NT2/D1 (cell line): ENCODE measurements at places on chromosomes 2 and 18.

DNA sequence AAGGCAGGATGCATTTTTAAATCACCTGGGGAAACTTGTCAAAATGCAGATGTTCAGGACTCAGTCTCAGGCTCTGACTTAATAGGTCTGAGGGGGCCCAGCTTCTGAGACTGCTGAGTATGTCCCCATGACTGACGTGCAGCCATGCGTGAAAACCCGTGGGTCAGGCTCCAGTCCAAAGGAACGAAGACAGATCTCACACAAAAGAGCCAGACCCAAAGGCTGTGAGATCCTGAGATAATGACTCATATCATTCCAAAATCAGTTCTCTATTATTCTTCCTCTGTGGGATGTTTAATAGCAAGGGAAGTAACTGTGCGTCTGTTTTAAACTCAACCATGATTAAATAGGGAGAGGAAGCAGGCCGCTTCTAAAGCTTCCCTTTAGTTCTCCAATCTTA lies 107.4 kb upstream of the ACAA2 start:
- no peak for DNase-seq

DNA sequence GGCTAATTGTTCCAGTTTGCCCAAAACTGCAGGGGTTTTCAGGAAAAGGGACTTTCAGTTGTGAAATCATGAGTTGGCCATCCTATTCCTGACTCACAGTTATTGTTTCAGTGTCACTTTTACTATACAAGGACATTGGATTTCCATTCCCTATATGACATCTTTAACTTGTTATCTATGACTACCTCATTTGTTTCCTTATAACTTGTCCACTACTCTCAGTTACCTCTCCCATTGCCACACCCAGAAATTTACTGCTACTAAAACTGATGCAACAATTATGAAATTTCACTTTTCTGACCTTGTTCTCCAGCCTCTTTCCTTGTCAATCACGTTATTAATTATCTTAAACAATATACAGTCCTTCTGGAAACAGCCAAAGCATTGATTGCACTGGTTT lies 116.5 kb upstream of the ZNF804A start:
- DNase-seq = no peak

- DNase-seq = peak; percentile 72
Measured at GRCh38 chr2:235779444-235779896, 285.6 kb downstream of the AGAP1 start.

DNA sequence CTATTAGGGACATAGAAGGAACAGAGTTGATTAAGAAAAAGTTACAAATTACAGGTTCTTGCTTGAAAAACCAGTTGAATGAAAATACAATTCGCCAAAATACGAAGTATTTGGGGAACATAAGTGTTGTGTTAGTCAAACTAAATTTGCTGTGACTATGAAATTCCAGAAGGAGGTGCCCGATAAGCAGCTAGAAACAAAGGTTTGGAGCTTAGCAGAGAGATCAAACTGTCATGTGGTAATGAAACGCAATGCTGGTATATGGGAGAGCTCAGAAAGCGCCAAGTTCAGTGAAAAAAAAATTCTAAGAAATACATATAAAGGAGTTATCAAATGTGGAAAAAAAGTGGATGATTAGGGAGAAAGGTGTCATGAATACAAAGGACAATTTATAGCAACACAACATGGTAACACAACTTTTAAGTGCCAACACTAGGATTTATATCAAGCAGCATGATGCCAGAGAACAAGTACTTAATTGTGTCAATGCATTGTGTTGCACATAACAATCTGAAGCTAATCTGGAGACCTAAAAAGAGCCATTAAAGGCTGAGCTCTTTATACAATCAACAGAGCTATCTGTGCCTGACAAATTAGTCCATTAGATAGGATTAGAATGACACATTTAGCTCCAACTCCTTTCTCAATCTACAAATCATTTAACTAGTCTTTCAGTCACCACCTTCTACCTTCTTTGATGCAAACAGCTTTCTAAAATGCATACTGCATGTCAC lies 31.2 kb downstream of the SMAD2 start:
- DNase-seq = no peak

GRCh38 chr2:209661286-209661894 lies 110.2 kb upstream of the UNC80 start:
- peak; percentile 55 for DNase-seq
